Mammary epithelial cell (primary cell): ENCODE measurements at places on chromosomes 1 and 21. TPM values are rescaled to one million over a fixed set of nuclear protein-coding genes. Genes with fewer than 3 reads are reported as not detected.

The KRTAP19-1 gene
- not detected for total RNA-seq

The CDCP2 gene
- total RNA-seq, result not detected in 2 replicates

The CFHR2 gene
- total RNA-seq, result not detected

The AMY1A gene
- total RNA-seq, result not detected in 2 replicates

The TNNT2 gene
- 0.53 and 1.3 TPM in 2 replicates for total RNA-seq

The IFI16 gene
- 93.4 and 111 TPM in 2 replicates for total RNA-seq

The PLPPR4 gene
- under 0.01 TPM for total RNA-seq

The MPL gene
- 0.49 TPM in 1 of 2 replicates, not detected in the other for total RNA-seq

The GIPC2 gene
- not detected in 2 replicates for total RNA-seq

The SPATA45 gene
- not detected in 2 replicates for total RNA-seq

The UBE2U gene
- total RNA-seq, result not detected

The GNG4 gene
- total RNA-seq, result not detected

The RGS16 gene
- 0.52 and 2.4 TPM in 2 replicates for total RNA-seq

The CD84 gene
- total RNA-seq, result not detected in 2 replicates

The FLG2 gene
- total RNA-seq, result not detected

The TMEM200B gene
- not detected in 2 replicates for total RNA-seq

The FDPS gene
- total RNA-seq, result 180 TPM

The PLD5 gene
- 24.3 and 25.1 TPM in 2 replicates for total RNA-seq

The ZBTB8A gene
- 11.5 TPM for total RNA-seq
